ENCODE measurements at places on chromosomes 6 and 20.

DNA sequence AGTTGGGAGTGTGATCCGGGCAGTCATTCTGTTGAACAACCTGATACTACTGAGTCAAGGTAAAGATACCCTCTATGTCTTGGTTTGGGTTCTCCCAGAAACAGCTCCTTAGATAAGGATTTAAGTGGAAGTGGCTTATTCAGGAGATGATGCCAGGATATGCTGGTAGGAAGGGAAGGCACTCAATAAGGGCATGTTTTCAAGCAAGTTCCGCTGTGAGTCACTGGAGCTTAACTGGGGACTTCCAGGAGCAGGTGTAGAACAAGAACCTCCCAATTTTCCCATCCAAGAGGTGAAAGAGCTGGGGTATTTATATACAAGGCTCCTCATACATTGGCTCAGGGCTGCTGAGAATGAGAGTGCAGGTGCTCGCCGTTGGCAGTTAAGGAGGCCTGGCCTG is 218.6 kb downstream of the AKAP7 start:
- DNase-seq, result no peak

- DNase-seq, result no peak
These were observed 172.6 kb downstream of the CD83 start for GRCh38 chr6:14290041-14290771.

DNA sequence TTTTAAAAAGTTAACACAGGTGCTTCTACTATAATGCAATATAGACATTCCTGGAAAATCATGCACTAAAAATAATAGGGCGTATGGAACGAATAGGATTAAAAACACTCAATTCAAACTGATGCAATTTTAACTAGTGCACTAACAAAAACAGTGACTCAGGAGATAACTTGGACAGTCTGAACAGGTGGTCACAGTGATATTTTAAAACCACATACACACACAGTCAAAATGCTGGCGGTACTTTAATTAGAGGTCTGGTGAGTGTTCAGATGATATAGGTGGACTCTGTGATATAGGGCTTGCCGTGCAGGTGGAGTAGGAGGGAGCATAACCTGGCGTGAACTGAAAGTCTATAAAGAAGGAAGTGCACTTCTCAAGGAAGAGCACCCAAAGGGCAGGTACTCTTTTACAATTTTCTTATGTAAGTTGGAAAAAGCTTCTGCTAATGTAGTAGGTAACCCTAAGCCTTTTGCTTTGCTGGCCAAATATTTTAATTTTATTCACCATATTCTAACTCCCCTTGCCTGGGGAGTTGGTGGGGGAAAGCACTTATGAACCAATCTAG is 41.9 kb upstream of the PLN start:
- no peak for DNase-seq

DNA sequence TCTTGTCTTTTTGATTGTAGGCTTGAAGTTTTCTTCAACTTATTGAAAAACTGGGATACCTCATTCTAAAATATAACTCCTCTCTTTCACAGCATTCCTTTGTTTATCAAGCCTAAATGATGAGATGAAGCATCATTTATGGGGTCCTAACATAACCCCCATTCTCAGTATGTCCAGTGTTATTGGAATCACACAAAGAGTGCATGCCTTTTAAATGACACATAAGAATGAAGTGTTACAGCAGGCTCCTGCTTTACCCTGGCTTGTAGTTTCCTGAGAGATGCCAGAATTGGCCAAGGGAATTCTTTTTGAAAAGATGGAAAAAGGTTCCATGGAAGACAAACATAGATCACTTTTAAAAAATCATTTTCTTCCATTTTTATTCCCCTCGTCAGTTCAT is 502.4 kb downstream of the BCKDHB start:
- DNase-seq, result no peak

- DNase-seq, result no peak
These were observed 115.1 kb downstream of the BTBD9 start for GRCh38 chr6:38524436-38525145.

GRCh38 chr6:686497-686896 is 6.4 kb downstream of the EXOC2 start:
- no peak for DNase-seq

DNA sequence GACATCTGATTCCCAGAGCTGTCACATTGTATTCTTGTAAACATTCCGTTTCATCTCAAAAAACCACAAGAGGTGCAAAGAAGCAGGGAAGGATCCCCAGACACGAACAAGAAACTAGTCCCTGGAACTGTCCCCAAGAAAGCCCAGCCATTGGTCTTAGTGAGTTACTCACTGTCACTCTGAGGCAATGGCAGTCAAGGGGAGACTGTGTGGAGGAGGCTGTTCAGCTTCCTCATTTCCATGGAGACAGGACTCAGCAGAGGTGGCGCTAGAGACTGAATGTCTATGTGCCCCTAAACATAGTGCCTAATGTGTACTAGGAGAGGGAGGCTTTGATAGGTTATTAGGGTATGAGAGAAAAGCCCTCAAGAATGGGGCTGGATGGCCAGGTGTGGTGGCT is 11.1 kb downstream of the ULBP1 start:
- no peak for DNase-seq

- no peak for DNase-seq
These were observed 302.0 kb upstream of the STXBP5 start for GRCh38 chr6:146901940-146902816.

DNA sequence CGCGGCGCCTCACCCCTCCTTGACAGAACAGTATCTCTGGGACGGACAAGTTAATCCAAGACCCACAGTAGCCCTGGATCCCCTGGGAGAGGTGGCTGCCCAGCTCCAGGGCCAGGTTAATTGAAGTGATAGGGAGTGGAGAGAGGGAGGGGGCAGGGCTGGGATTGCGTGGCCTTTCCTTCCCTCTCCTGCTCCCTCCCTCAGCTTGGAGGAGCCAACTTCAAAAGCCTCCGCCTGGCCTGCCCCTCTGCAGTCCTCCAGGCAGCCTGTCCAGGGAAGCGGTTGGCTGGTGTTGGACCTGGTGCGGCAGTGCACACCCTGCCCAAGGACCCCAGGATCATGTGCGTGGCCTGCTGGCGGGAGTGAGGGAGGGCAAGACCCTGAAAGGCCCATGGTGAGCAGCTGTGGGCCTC is at the start of gene C20orf204:
C20orf204 (plus strand) TSS at position 250 of the 413 bp plus-strand sequence; CDS start at position 392, 142 bp downstream.
- no peak for DNase-seq

DNA sequence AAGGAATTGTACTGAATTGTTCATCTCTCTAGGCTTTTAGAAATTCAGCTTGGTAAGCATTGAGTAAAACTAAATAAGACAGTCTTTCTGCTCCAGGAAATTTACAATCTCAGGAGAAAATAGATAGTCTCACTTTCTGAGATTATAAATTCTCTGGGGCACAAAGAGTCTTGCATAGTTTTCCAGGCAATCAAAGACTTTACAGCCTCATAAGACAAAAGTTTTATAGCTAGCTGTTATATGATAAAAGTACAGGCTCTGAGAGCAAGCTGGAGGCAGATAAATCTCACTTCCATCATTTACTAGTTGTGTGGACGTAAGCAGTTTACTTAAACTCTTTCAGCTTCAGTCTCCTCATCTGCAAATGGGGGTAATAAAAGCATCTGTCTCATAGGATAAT is 11.4 kb downstream of the FRK start:
- no peak for DNase-seq

- DNase-seq, result peak; percentile 12
These were observed 168.7 kb upstream of the PRSS16 start for GRCh38 chr6:27078734-27079357.

- no peak for DNase-seq
These were observed 19.2 kb downstream of the ASIP start for GRCh38 chr20:34260208-34260942.

DNA sequence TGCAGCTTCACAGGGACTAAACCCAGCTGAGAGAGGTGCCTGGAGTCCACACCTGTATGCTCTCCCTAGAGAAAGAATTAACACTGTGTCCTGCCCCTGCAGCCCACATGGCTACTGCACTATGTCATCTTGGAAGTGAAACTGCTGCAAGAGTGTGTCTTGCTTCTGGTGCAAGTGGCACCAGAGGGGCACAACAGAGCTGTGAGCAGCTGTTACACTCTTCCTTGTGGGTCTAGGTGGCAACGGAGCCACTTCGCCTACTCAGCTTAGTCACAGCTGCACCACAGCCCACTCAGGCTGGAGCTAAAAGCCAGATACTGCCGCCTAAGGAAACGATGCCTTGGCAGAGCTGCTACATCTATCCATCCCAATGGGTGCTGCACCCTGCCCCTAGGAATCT is 391.4 kb downstream of the COL12A1 start:
- DNase-seq, result no peak

- no peak for DNase-seq
These were observed 15.7 kb downstream of the SASH1 start for GRCh38 chr6:148358196-148358785.

DNA sequence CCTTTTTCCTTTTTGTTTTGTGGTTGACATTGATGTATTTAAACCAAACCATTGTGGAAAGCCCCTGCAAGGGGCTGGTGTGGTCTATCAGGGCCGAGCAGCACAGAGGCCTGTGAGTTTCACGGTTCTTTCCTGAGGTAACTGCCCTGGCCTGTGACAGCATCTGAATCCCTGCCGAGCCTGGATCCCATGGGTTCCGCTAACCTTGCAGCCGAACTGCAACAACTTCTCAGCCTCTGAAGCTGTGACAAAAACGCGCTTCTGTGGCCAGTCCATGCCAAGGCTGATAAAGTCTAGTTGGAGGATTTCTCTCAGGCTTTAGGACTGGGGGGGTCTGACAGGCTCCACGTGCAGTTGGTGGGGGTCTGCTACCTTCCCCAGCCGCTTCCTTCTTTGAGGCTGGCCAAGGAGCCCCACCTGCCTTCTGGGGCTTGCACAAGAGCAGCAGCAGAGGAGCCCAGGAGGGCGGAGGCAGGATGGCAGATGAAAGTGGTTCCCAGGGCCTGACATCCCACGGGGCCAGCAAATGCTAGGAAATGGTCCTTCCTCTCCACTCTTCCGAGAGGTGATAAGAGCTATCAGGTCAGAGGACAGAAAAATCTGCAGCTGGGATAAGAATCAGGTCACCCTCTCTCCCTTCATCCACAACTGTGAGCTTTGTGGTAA is 150.9 kb downstream of the PREX1 start:
- DNase-seq, result no peak

DNA sequence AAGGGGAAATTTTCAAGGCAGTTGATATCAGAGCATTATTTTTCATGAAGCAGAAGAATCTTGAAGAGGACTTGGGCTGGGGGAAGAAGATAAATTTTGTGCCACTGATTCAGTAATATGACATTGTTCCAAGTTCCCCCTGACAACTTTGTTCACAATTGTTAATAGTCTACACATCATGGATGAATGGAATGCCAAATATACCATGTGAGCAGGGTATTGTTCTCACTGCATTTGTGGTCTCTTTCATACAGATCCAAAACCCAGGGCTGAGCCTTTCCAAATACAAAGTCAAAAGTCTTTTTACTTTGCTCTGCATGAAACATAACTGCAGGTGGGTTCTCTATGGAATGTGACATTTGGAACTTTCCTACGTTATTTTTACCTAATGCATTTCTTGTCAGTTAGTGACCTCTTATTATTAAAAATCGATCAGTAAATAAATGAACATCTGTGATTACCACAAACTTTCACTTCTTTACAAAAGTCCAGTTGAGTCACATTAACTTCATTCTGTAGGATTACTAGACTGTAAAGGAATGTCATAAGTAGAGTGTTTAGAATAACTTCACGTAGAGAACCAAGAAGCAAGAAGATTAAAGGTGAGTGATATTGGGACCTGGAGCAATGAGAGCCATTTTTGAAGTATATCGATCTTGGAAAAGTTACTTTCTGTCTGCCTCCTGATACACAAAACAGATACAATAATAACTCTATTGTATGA is 100.9 kb downstream of the RCAN2 start:
- no peak for DNase-seq

DNA sequence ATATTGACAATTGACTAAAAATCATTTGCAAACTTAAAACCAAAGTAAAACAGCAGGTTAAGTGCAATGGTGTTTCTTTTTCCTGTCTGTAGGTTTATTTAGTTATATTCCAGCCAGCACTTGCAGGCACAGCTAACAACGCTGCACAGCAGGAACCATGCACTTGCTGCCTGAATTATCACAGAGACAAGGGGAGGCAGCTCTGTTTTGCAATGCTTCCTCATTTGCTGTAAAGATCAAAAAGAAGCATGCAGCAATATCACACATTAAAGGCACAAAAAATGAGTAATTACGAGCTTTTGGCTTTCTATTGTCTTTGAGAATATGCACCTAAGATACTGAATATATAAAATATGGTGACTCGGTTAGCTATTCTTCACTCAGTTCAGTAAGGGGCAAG is 241.9 kb downstream of the EPHA7 start:
- no peak for DNase-seq

DNA sequence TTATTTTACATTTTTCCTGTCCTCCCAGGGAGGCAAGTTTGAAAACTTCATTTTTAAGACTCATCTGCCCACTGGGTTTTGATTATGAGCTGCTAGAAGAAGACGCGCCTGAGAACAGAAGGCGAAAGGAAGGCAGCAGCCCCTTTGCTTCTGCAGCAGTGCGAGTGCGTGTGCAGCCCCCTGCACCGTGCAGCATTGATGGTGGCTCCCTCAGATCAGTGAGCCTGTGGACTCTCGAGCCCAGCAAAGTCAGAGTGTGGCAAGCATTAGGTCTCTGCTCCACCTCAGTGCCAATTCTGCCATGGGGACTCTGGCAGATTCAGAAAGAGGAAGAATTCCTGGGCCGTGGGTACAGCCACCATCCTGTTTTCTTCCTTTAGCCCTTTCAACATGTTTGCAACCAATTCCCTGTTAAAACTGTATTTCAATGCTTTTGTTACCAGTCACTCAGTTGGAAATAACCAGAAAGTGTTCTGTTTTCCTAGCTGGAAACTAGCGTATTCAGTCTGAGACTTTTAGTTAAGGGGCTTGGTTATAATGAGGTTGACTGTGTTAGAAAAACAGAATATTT is 134.8 kb upstream of the OGFRL1 start:
- DNase-seq, result no peak

DNA sequence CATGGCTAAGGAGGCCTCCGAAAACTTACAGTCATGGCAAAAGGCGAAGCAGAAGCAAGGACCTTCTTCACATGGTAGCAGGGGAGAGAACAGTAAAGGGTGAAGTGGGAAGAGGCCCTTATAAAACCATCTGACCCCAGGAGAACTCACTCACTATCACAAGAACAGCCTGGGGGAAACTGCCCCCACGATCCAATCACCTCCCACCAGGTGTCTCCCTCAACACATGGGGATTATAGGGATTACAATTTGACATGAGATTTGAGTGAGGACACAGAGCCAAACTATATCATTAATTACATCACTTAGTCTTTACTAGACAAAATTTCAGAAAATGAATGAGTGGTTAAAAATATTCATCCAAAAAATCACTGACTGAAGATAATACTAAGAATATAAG is 453.6 kb downstream of the COL12A1 start:
- no peak for DNase-seq
